ENCODE measurements at places on chromosomes 7 and 10. TPM values are rescaled to one million over a fixed set of nuclear protein-coding genes. Genes with fewer than 3 reads are reported as not detected.

The SH2B2 gene
- polyA plus RNA-seq: 4.0 TPM

GRCh38 chr10:44906486-44906885 lies 4.7 kb upstream of the TMEM72 start:
- peak; percentile 47 for DNase-seq

The ABCC2 gene
- 9.2 TPM for polyA plus RNA-seq

DNA sequence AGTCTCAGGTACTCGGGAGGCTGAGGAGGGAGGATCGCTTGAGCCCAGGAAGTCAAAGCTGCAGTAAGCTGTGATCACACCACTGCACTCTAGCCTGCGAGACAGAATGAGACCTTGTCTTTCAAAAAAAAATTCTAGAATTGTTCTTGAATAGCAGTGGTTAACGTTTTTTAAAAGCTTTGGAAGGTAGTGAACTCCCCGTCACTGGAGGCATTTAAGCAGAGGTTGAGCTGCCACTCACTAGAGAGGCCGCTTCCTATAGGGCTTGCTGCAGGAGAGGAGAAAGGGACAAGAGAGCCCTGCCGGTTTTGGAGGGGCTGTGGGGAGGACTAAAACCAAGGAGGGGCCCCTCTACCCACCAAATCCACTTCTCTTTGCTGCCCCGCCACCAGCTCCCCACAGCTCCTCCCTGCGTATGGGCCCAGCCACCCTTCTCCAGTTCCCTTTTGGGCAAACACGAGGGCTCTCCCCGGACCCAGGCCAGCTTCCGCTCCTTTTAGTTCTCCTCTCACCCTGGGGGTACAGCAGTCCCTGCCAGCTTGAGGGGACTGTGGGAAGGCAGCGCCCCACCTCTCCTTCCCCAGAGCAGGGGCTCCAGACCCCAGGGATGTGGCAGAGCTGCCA lies 86.9 kb upstream of the GTF2I start:
- no peak for DNase-seq

DNA sequence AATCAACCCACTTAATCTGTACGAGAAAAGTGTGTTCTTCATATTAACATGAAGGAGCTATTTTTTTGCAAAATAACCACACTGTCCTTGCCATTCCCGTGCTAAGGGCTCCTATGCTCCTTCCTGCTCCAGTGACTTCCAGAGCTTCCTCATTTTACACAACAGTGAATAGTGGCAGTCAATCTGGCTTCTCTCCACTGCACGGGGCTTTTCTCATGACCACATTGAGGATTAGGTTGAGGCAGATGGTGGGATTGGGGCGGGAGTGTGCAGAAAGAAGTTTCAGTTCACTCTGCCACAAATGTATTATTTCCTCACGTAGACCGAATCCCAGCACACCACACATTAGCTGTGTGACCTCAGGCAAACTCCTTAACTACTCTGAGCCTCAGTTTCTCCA lies 235.1 kb downstream of the ARHGAP12 start:
- DNase-seq: no peak

GRCh38 chr7:22043367-22043766 lies 97.7 kb upstream of the CDCA7L start:
- no peak for DNase-seq

- no peak for DNase-seq
Measured at GRCh38 chr10:111204838-111205237, 128.0 kb downstream of the ADRA2A start.

- DNase-seq: no peak
Measured at GRCh38 chr7:35038354-35038753, 1.1 kb upstream of the DPY19L1 start.

The TMEM130 gene
- 4.4 TPM for polyA plus RNA-seq

The SNCG gene
- polyA plus RNA-seq: 24.4 TPM

The FAM185A gene
- 7.6 TPM for polyA plus RNA-seq

DNA sequence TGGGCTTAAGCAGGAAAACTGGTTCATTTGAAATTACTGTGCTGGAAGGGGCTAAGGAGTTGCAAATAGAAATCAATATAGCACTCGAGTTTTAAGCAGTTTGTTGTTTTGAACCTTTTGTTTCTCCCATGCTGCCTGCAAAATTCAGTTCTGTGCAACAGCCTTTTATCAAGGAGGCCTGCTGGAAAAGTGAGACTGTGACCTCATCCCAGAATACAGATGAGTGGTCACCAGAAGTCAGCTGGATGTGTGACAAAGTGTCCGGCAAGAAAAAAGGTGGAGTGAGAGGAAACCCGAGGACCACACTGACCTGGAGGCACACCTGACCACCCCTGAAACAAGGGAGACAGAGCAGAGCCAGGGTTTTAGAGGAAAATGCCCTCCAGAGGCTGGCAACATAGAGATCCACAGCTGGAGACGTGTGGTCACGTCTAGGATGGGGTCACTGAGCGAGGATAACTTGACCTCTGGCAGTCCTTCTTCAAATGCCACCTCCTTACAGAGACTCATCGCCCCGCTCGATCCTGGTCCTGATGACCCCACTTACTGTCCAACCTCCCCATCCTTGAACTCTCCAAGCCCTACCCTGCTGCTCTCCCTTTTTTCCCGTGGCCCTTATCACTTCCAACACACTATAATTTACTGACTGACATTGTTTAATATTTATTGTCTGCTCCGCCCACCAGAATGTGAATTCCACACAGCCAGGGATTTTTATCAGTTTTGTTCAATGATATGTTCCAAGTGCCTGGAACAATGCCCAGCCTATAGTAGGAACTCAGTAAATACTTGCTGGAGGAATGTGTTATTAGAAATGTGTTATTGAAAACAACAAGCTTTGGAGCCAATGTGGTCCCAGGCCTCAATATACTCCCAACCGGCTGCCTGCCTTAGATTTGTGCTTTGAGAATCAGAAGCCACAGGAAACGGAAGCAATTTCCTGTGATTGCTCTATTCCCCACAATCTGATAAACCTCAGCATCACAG lies 243.8 kb downstream of the GLI3 start:
- DNase-seq: no peak

DNA sequence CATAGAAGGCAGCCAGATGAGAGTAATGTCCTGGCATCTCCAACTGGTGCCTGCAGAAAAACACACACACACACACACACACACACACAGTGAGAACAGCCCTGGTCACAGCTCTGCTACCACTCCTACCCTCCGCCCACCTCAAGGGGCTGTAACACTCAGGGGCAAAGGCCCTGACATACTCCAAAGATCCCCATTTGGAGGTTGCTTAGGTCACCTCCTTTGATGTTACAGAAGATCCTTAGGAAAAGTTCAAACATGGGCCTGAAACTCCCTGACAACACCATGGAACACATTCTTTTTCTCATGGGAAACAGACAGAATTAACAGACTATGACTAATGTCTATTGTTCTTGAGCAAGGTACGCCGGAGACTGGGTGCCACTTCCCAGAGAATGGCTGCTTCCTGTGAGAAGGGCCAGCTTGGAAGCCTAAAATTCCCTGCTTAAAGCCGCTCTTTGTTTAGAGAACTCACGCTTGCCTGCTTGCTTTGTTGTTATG lies 27.7 kb downstream of the DENND11 start:
- peak; percentile 50 for DNase-seq

GRCh38 chr10:78047314-78047891 lies 13.7 kb downstream of the RPS24 start:
- DNase-seq: peak; percentile 90

DNA sequence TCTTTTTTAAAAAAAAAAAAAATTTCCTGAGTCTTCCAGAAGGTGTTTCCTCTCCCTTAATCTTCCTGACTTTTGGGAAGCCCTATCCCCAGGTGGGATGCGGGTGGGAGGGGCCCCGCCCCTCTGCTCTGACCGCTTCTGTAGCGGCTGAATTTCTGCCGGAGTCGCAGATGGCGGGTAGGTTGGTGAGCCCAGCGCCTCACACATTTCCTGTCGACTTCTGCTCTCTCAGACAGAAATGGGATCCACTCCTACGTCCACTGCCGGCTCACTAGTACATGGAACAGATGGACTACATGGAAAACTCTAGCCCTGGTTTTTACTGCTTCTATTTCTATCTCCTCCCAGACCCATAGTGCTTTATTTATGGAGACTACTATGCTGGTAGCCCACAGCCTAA lies 90.9 kb downstream of the NEUROD6 start:
- no peak for DNase-seq

GRCh38 chr10:96752375-96752774 lies 32.1 kb upstream of the PIK3AP1 start:
- no peak for DNase-seq

DNA sequence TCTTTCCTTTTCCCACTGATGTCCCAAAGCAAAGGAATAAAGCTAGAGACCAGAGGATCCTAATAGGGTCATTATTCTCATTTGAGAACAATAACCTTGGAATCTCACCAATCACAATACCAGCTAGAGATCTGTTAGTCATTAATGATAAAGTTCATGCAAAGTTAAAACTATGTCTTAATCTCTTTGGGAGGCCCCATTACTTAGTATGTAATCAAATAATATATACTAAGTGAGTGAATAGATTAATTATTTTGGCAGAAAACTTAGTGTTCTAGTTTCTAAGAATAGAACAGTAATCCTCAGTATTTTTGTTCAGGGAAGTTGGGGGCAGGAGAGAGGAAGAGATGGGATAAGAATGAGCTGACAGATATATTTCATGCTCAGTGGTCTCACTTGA lies 227.2 kb downstream of the MTERF1 start:
- no peak for DNase-seq

GRCh38 chr10:71638064-71638821 lies 81.3 kb downstream of the C10orf105 start:
- peak; percentile 67 for DNase-seq

DNA sequence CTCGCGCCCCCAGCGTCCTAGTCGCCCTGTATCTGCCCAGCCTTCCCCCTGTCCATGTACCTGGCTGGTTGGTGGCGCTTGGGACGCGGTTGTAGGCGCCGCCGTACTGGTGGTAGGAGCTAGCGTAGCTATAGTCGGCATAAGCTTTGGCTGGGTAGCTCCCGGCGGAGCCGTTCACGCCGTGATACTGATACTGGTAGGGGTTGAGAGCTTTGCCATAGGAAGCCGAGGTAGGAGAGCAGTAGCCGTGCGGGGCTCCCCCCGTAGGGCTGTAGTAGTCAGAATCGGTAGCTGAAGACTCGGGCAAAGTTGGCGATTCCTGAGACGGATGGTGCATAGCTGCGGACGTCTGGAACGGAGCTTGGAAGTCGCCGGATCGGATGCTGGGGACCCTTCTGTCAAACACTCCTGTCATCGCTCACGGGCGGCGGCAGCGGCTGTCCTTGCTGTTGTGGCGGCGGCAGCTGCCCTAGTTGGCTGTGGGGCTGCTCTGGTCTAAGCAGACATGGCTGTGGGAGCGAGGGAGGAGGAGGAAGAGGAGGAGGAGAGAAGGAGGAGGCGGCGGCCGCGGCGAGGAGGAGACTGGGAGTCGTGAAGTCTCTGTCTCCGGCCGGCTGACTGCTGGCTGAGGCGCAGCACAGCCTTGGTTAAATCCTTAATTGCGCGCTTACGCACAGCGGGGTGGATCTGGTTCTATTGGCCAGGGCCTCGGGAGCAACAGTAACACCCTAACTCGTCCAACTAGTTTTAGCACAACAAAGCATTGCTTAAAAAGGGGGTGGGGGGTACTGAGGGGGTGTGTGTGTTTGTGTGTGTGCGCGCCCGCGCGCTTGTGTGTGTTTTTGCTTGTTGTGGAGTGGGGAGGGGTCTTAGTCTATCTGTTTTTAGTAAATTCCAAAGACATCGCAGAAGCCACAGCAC lies at the start of gene DLX5:
Gene DLX5, minus strand, starts transcription at position 623 of the 921 bp plus-strand sequence. Its CDS starts 208 bp downstream, at position 415.
- no peak for DNase-seq

- DNase-seq: no peak
Measured at GRCh38 chr10:107444443-107444842, 279.9 kb upstream of the SORCS1 start.

- DNase-seq: no peak
Measured at GRCh38 chr7:152752200-152752912, 7.2 kb upstream of the ACTR3B start.

GRCh38 chr10:1200866-1201807 lies 145.0 kb downstream of the WDR37 start:
- DNase-seq: no peak

The PRR15 gene
- 4.4 TPM for polyA plus RNA-seq

DNA sequence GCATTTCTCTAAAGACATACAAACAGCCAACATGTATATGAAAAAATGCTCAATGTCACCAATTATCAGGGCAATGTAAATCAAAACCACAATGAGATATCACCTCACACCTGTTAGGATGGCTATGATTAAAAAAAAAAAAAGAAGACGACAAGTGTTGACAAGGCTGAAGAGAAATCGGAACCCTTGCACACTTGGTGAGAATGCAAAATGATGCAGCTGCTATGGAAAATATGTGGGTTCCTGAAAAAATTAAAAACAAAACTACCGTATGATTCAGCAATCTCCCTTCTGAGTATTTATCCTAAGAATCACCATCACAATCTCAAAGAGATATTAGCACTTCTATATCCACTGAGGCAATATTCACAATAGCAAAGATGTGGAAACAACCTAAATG lies 11.3 kb downstream of the LMBR1 start:
- no peak for DNase-seq

The POLR2J3 gene
- 90.7 TPM for polyA plus RNA-seq

DNA sequence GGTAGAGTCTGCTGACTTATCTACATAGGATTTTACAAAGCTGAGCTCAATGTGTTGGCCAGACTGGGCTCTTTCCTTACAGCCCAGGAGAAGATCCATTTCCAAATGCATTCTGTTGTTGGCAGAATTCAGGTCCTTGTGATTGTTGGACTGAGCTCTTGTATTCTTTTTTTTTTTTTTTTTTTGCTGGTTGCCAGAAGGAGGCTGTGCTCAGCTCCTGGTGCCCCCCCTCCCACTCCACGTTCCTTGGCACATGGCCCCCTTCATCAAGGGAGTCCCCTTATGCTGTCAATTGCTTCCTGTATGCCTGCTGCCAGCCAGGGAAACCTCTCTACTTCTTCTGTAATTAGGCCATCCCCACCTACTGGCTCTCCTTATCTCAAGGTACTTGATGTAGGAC lies 518.1 kb upstream of the AKR1E2 start:
- DNase-seq: no peak

DNA sequence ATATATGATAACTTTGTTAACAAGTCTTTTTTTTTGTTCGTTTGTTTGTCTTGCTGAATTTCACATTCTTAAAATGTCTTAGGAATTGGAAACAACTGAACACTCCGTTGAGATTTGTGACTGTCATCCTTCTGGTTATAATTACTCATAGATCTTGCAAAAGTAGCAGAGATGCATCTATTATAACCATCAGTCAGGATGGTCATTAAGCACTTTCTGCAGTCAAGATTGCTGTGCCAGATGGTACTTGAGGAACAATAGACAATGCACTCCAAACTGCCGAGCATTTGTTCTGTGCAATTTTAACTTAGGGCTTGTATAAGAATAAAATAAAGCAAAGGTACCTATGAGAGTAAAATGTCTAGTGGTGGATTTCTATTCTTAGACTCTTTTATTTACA lies 710.1 kb upstream of the KCND2 start:
- no peak for DNase-seq

GRCh38 chr7:4394736-4395135 lies 287.4 kb upstream of the FOXK1 start:
- no peak for DNase-seq

The AEBP1 gene
- polyA plus RNA-seq: 65.2 TPM

GRCh38 chr10:52517012-52517411 lies 202.9 kb downstream of the DKK1 start:
- no peak for DNase-seq

The PLA2G12B gene
- 12.6 TPM for polyA plus RNA-seq

- DNase-seq: no peak
Measured at GRCh38 chr7:47685712-47686376, 103.9 kb upstream of the TNS3 start.

- no peak for DNase-seq
Measured at GRCh38 chr7:106463851-106464611, 179.2 kb upstream of the NAMPT start.

Data from renal pelvis (tissue), 12 donors.